ENCODE measurements at places on chromosomes 11 and 22. TPM values are rescaled to one million over a fixed set of nuclear protein-coding genes. Genes with fewer than 3 reads are reported as not detected.

GRCh38 chr11:3964056-3964455 lies 108.6 kb downstream of the STIM1 start:
- DNase-seq = no peak

- DNase-seq = no peak
Observed at GRCh38 chr11:79253280-79253679, 187.6 kb downstream of the TENM4 start.

DNA sequence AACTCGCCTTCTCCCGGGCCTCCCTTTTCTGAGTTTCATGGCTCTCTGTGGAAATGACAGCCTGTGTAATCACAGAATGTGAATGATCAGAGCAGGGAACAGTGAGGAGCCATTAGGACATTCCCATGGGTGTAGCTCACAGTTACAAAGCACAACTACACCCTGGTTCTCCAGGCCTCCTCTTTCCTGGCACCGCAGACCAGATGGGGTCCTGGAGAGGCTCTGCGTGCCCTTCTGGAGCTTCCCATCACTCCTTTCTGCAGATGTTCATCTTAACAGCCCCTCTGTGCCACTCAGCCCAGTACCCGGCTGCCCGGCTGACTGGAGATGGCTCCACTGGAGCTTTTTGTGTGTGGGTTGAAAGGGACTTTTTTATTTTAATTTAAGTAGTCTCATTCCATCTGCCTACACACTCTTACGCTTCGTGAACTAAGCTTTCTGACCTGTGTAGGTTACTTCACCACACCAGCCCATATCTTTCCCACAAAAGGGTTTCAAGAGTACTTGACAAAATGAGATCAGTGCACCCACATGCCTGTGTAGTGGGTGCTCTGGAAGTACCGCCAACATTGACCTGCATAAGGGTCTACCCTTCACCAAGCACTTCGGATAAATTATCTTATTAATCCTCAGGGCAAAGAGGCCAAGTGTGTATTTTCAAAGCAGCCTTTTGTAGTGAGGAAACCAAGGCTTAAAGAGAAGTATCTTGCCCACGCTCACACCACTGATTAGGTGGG lies 29.8 kb downstream of the SREBF2 start:
- no peak for DNase-seq

DNA sequence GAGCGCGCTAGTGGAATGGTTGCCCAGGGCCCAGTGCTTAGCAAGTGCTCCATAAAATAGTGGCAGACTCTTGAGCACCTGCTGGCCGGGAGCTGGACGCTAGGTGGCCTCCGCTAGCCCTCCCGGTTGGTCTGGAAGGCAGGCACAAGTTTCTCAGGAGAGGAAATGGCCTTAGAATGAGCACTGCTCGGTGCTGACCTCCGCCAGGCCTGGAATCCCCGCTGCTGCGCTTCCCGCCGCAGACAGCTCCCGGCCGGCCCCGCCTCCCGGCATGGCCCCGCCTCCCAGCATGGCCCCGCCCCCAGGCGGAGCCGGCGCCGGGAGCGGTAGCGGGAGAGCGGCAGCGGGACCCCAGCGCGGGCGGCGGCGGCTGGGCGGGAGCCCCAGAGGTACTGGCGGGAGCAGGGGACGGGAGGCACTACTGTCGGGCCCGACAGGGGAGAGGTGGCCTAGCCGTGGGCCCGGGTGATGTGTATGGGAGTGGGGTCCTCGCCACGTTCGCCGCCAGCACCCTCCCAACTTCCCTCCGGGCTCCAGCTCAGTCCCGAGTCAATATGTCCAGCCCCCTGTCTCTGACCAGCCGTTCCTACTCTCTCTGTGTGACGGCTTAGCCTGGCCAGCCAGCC lies at the start of gene SIPA1:
TSS of gene SIPA1 (plus strand) at position 308 of the 626 bp plus-strand sequence. CDS start 2,821 bp downstream, outside the sequence.
- DNase-seq = peak; percentile 75

DNA sequence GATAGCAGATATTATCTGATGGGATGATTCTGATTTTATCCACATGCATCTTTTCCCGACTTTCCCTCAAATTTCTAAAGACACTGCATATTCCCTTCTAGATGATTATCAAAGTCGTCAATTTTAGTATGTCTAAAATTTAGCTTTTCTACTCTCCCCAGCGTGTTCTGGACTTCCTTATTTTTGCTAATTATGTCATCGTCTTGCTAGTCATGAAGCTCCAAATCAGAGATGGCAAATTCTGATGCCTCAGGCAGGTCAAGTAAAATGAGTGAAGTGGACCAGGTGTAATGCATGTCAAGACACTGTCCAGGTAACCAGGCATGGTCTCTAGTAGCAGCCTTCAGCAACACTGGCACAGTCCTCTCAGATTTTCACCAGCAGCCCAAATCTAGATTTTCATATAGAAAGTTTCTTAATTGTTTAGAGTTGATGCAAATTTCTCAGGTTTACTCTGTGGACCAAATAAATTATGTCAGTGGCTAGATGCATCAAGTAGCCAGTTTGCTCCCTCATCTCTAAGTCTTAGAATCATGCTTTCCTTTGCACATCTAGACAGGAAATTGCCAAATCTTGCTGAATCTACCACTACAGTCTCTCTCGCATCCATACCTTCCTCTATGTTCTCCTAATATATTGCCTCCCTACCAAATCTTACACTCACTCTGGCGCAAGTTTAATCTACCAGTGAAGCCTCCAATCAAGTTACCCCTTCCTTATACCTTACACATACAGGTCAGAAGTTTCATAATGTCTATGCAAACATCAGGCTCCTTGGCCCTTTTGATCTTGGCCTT lies 10.6 kb downstream of the HSD17B12 start:
- no peak for DNase-seq

DNA sequence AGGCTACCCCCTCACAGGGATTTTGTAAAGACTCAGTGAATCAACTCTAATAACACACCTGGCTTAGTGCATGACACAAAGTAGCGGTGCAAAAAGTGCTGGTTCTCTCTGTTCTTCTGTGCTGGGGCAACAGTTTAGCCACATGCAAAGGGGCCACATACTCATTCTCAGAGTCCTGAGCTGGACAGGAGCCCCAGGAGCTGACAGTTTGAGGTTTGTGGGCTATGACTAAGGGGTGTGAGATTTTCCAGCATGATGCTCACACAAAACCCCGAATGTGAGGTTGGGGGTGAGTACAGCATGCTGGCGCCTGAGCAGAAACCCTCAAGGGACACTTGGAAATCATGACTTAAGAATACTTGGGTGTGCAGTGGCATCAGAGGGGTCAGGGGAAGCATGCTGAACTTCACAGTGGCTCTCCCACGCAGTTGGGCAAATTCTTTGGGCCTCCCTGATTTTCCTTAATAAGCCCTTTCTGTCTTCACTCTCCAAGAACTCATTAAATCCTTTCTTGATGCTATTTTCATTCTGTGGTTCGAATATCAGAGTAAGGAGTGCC lies 31.0 kb downstream of the TMPRSS5 start:
- DNase-seq = peak; percentile 73

The HOATZ gene
- not detected for total RNA-seq

The DSCAML1 gene
- not detected for total RNA-seq

Data from MCF 10A (cell line).